ENCODE measurements at places on chromosomes 4 and X.

DNA sequence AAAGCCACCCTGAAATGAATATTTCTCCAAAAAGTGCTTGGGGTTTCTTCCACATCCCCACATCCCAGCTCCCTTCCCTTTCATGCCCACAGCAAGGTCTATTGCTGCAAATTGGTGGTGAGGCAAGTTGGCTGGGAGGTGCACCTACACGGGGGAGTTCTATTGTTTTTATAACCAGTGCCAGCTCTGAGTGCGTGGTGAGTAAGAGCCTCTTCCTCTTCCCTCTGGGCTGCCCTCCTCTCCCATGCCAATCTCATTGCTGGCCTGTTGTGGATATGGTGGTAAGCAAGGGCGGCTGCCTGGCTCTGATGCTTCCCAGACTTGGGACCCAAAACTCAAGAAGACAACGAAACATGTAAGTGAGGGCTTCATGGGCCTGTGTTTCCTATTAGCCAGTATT is 204.3 kb downstream of the SHROOM3 start:
- no peak for DNase-seq

GRCh38 chr4:129994715-129995114 is 898.8 kb downstream of the C4orf33 start:
- DNase-seq, result no peak

GRCh38 chr4:23956601-23957364 is 66.9 kb upstream of the PPARGC1A start:
- no peak for DNase-seq

DNA sequence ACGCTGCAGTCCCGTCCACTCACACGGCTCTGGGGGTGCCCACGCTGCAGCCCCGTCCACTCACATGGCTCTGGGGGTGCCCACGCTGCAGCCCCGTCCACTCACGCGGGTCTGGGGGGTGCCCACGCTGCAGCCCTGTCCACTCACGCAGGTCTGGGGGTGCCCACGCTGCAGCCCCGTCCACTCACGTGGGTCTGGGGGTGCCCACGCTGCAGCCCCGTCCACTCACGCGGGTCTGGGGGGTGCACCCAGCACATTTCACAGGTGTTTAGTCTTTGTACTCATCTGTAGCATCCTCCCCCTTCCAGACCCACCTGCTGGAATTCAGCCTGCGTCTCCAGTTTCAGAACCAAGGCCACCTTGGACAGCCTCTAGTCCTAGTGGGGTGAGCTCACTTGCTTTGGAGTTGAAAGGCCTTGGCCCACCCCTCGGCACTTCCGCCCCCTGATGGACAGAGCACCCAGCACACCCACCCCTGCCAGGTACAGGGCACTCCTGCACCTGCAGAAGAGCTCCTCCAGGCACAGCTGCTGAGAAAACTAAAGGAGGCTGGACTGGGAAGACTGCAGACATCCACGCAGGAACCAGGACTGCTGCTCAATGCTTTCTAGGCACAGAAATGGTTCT is 73.0 kb downstream of the ABLIM2 start:
- DNase-seq, result no peak

GRCh38 chr4:145883101-145883694 is 55.4 kb downstream of the ZNF827 start:
- no peak for DNase-seq

DNA sequence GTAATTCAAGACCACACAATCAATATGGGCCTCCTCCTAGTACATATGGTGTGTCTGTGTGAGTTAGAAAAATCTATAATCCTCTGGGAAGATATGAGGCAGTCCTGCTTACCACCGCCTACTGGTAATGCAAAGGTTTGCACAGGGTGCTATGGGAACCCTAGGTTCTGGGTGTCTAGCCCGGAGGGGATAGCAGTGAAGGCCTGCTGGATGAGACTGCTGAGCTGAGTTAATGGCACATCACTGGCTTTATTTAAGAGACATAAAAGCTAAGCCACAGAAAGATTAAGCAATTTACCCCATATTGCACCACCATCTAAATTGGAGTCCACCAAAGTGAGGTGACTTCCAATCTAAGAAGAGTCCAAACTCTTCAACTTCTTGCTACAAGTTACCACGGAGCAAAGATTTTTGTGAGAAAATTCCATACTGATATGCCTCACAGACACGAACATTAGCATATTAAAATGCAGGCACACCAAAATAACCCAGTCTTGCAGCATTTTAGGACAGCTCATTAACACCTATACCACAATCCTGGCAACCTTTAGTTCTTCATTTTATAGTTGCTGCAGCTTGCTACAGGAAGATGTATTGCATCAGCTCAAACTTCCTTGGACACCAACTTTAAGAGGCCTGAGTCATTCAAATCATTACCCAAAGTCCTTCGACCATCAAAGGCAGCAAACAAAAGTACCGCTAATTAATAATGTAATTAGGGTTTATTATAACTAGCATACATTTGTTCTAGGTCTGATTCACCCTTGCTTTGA is 13.7 kb downstream of the DGKK start:
- DNase-seq, result no peak

GRCh38 chr4:75637176-75637575 is 6.8 kb upstream of the CDKL2 start:
- no peak for DNase-seq

- no peak for DNase-seq
Measured at GRCh38 chr4:70651864-70652506, 14.3 kb downstream of the JCHAIN start.

- no peak for DNase-seq
Measured at GRCh38 chrX:24920769-24921168, 95.0 kb downstream of the ARX start.

DNA sequence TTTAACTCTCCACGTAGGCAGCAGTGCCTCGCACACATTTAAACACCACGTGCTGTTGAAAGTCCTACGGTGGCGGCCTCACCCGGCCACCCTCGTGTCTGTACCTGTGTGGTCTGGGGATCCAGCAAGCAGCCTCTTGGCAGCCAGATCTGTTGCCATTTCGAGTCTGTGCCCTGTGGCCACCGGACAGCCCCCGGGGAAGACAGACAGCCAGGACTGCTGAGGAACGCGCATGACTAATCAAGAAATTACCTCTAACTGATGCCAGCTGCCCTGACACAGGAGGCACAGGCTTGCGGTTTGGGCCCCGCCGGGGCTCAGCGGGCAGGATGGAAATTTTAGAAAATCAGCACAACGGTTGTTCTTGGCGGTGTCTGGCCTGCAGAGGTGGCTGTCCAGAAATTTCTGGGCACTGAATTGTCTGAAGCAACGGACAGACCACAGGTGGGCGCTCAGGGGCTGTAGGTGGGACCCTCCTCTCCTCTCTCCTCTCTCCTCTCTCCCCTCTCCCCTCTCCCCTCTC is 15.6 kb upstream of the ASMTL start:
- DNase-seq, result peak; percentile 59

GRCh38 chr4:6152869-6153705 is 47.3 kb downstream of the JAKMIP1 start:
- no peak for DNase-seq

DNA sequence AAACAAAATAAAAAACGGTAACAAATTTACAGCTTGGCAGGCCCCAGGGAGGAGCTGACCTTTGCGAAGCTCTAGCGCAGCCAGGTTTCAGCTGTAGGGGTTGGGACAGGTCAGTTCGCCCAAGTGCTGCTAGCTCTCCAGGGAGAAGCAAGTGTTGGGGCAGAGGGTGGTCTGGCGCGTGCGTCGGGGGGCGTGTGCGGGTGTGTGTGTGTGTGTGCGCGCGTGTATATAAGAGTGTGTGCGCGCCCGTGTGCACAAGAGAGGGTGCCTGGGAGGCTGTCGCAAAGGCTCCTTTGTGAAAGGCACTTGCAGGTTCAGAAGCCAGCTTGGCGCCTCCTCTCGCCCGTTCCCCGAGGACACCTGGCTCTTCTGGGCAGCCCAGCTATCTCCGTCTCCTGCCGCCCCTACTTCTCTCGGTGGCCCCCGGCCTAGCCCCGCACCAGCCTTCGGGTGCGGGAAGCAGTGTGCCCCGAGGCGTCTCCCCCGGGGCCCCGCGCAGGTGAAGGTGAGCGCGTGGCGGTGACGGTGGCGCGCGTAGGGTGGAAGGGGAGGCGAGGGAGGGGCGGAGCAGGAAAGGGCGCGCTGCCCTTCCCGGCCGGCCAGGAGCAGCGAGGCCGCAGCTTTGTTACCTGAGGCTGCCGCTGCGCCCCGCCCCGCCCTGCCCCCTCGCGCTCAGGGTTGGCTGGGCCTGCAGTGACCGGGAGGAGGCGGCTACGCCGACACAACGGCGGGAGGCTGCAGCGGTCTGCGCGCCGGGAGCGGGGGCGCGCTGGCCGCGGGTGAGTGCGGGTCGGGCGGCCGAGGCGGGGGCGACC is at the start of gene FHDC1:
Gene FHDC1, plus strand, starts transcription at position 693 of the 815 bp plus-strand sequence. CDS start 6,735 bp downstream, outside the sequence.
- no peak for DNase-seq

- DNase-seq, result no peak
Measured at GRCh38 chr4:4592414-4592813, 50.6 kb upstream of the STX18 start.

DNA sequence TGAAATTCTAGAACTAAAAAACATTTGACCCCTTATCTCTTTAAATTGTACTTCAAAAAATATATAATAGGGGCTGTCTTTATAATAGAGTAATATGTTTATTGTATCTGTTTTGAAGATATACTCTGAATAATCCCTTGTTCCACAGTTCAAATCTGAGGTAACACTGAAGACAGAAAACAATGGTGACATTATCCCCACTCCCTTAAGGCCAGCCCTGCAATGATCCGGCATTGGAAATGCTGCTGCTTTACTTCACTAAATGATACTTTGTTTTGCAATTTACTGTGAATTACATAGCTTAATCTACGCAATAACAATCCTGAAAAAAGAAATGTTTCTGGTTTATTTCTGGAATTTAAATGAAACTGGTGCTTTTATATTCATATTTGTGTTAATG is 34.4 kb upstream of the ZFP42 start:
- DNase-seq, result no peak

GRCh38 chrX:51891821-51892551 is 1.4 kb upstream of the MAGED1 start:
- no peak for DNase-seq

- no peak for DNase-seq
Measured at GRCh38 chrX:25083661-25084060, 67.9 kb upstream of the ARX start.

DNA sequence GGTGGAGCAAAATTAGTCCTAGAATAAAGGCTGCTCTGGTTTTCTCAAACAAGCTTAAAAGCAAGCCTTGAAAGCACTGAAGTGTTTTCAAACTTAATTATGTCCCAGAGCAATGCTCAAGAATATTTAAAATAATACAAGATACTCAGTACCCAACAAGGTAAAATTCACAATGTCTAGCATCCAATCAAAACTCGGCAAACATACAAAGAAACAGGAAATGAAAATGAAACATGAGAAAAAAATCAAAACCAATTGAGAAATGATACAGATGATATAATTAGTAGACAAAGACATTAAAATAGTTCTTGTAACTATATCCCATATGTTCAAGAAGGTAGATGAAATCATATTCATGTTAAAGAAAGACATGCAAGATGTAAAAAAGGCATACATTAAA is 45.0 kb upstream of the MAML3 start:
- no peak for DNase-seq

- DNase-seq, result no peak
Measured at GRCh38 chrX:146160443-146161203, 343.0 kb downstream of the SLITRK2 start.

GRCh38 chr4:41060352-41061334 is 153.7 kb downstream of the APBB2 start:
- DNase-seq, result no peak

DNA sequence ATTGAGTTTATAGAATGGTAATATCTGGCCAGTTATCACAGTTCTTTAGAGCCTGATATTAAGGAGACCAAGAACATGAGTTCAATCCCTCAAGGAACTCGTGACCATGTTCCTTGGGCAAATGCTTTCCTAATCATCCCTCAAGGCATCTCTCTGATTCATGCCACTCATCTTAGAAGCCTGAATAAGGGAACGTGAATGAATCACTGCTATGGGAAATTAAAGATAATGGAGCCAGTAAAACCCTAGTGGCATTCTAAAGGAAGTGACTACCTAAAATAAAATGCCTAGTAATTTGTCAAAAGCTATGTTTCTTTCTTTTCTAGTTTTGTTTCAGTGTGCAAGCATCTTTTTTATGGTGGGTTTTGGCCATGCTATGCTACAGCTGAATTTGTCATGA is 1161.3 kb downstream of the C4orf33 start:
- DNase-seq, result no peak

- DNase-seq, result no peak
Measured at GRCh38 chrX:132533409-132533808, 44.6 kb upstream of the MBNL3 start.

- DNase-seq, result no peak
Measured at GRCh38 chrX:84322083-84322827, 134.3 kb upstream of the RPS6KA6 start.
